Esophagus squamous epithelium (tissue), 5 donors: ENCODE measurements at places on chromosomes 5 and 9.

GRCh38 chr5:88548136-88548805 is 279.6 kb upstream of the TMEM161B start:
- DNase-seq: no peak

- DNase-seq: no peak
These were observed 88.1 kb downstream of the LPAR1 start for GRCh38 chr9:110950041-110950645.

DNA sequence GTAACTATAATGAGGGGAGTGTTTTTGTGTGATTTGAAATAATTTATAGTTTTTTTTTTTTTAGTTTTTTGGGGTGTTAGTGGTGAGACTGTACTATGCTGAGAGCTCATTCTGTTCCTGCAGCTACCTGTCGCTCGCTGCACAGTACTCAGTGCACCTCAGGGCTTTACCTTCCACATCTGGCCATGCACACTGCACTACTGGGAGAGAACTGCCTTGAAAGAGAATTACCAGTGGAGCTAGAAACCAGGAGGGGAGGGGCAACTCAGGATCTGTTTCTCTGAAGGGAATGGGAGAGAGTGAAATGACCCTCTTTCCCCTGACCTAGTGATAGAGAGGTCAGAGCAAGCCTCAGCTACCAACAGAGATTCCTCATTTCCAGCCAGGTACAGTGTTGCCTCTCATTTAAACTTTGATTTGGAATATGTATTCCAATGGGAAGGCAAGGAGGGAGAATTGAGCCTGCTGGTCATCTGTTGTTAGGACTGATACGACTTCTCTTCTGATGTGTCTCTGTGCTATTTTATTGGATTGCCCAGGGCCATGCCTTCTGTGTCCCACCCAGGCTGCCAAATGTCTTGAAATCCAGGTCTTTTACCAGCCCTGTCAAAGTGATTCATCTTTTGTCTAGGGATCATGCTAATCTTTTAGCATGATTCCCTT is 8.9 kb downstream of the ATG10 start:
- no peak for DNase-seq

DNA sequence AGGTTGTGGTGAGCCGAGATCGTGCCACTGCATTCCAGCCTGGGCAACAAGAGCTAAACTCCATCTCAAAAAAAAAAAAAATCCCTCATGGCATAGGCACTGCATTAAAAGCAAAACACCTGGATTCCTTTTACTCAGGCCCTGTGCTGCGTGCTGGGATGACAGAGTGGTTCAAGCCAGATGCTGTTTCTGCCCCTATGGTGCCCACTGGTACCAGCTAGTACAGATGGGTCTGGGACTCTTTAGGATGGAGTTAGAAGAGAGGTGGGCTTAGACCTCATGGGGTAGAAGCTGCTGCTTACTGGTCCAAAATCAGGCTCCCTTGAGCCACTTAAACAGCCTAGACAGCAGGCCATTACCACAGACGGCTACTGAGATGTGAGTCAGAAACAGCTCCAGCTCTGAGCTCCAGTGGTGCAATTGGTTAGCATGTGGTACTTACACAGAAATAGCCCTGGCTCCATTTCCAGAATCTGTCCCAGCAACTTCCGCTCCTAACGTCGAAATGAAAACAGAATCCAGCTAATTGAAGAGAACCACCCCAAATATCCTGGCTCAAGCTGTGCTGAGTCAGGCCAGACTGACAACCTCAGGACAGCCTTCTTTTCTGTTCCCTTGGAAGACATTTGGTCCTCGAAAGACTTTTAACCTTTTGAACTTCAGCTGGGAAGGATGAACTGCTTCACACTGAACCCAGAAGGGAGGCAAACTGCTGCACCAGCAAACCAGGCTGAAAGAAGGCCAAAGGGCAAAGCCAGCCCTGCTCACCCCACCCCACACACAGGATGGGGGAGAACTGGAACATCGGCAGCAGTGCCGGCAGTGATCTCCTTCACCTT is 15.5 kb downstream of the C5orf15 start:
- no peak for DNase-seq

DNA sequence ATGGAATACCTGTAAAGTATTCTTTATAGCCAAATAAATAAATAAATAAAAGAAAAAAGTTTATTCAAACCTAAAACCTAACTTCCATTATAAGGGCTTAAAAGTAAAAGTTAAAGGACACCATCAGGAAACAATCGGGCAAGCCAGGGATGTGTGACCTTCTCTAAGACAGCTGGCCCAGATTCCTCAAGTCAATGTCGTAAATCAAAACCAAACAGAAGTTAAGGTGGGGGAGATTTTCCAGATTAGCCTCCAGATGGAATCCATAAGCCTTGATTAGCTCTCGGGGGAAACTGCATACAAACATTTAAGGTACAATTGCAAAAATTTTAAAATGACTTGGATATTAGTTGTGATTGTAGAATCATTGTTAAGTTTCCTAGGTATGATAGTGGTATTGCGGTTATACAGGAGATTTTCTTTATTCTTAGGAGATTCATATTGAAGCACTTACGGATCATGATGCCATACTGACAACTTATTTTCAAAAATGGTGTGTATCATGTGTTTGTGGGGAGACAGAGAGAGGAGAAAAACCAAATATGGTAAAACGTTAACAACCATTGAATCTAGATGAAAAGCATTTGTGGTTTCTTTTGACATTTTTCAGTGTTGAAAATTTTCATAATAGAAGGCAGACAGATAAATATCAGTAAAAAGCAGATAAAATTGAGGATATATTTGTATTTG is 21.5 kb upstream of the MGAT1 start:
- no peak for DNase-seq

- DNase-seq: no peak
These were observed 1.8 kb downstream of the MARCHF6 start for GRCh38 chr5:10355071-10355889.

GRCh38 chr9:104748359-104749031 is 1.0 kb downstream of the NIPSNAP3A start:
- no peak for DNase-seq

GRCh38 chr5:40221796-40222195 is 457.9 kb upstream of the PTGER4 start:
- DNase-seq: no peak
